ENCODE measurements at places on chromosomes 2 and 18.

DNA sequence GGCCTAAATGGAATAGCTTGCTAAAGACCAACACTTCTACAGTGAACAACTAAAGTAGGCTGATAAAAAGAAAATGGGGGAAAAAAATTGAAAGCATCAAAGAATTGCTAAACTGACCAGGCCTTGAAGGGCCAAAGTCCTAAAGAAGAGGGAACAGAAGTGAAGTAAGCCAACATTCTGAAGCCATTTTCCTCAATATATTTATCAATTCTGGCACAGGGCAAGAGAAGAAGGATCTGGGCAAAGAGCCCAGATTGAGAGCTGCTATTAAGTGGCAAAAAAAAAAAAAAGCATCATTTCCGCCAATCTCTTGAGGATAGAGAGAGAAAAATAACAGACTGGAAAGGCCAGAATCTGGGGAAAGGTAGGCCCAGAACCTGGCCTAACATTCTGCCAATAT is 25.7 kb downstream of the FANCL start:
- DNase-seq = no peak

- DNase-seq = no peak
Observed at GRCh38 chr2:235546436-235546835, 52.6 kb downstream of the AGAP1 start.

- DNase-seq = no peak
Observed at GRCh38 chr18:48470484-48471180, 61.4 kb upstream of the ZBTB7C start.

DNA sequence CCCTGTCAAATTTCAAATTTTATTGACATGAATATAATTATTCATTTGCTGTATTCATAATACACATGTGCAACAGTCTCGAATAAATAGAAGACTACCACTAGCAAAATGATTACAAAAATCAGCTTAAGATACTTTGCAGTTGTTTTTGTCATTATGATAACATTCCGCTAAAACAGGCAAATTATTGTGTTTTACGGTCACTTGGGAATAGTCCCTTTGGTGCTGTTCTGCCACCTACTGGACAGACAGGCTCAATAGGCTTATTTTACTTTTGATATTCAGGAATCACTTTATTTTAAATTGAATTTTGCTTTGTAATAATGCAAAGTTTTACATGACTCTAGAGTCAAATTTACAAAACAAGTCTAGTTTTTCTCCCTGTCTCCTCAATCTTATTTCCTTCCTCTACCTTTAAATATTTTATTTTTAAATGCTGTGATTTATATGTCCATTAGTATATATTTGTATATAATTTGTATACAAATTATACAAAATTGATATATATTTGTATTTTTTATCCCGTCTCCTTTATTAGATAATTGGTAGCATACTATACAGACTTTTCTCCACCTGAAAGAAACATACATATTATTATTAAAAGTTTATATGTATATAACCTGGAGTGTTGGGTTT is 456.3 kb downstream of the DLGAP1 start:
- DNase-seq = no peak

- DNase-seq = peak; percentile 15
Observed at GRCh38 chr2:233468047-233468740, 98.4 kb downstream of the USP40 start.

DNA sequence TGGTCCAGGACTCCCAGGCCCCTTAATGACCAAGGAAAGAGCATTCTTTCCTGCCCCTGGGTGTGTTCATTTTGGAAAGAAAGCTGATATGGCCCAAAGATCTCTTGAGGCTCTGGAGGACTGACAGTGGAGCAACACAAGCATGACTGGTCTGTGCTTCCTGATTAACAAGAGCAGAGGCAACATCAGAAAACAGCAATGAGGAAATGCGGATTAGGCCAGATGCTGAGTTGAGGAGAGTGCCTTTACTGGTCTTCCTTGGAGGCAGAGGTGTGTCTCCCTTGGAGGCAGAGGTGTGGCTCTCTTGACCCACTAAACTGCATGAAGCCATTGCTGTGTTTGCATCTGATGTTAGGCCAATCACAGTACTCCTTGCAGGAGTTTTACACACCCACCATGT is 19.9 kb downstream of the IL36B start:
- no peak for DNase-seq

DNA sequence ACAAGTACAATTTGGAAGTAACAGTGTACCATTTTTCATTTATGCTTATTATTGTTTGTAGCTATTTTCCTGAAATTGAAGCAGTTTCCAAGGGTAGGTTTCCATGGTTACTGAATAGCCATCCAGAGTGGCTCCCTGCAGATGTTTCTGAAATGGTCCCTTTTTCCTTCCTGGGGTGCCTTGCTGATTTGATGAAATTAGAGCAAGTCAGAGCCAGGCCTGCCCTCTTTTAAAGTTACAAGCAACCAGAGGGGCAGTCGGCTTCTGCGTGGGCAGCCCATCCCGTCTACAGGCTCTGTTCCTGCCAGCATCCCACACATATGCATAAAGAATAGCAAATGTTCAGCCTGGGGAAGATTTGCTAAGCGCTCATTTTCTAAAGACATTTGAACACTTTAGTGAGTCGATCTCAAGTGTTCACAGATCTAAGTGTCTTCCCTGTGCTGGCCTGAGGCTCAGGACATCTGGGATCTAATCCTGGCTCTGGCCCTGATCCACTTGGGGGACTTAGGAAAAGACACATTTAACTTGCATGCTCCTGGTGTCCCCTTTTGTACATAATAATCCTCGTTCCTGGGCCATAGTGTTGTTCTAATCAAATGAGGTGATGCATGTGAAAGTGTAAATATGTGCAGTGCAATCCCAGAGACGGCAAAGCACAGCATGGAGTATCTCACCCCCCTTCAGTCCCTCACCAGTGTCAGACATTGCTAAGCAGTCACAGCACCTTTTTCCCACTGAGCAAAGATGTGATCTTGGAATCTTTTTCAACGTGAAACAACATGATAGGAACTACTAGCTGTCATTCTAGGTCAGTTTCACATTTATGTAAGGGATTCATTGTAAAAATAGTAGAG is 92.2 kb downstream of the STPG4 start:
- DNase-seq = no peak

GRCh38 chr18:58566556-58567292 is 62.2 kb downstream of the ALPK2 start:
- no peak for DNase-seq

DNA sequence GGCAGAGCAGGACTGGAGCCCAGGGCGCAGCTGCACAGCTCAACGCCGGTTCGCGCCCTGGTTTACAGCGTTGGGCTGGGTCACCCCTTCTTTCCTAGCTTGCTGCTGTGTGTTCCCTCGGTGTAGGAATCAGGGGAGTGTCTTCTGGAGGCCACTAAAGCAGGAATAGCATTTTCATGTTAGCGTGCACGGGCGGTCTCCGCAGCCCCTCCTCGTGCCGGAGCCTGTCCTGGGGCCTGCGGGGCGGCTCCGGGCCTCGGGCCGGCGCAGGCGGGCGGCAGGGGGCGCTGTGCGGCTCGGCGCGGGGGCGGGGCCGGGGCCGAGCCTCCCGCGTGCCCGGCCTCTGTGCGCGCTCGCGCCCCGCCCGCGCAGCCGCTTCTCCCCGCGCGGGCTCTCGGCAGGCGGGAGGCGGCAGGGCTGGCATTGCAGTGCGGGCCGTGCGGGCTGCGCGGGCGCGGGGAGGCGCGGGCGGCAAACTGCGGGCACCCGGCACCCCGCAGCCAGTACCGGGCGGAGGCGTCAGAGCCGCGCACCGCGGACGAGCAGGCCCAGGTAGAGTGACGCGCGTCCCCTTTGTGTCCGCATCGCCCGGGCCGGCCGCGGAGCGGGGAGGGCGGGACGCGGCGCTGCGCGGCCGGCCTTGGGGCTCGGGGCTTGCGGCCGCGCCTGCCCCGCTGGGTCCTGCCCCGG is at the start of gene RNF144A:
Gene RNF144A, plus strand, starts transcription at position 342 of the 690 bp plus-strand sequence. CDS start 79,515 bp downstream, outside the sequence.
- DNase-seq = peak; percentile 77

DNA sequence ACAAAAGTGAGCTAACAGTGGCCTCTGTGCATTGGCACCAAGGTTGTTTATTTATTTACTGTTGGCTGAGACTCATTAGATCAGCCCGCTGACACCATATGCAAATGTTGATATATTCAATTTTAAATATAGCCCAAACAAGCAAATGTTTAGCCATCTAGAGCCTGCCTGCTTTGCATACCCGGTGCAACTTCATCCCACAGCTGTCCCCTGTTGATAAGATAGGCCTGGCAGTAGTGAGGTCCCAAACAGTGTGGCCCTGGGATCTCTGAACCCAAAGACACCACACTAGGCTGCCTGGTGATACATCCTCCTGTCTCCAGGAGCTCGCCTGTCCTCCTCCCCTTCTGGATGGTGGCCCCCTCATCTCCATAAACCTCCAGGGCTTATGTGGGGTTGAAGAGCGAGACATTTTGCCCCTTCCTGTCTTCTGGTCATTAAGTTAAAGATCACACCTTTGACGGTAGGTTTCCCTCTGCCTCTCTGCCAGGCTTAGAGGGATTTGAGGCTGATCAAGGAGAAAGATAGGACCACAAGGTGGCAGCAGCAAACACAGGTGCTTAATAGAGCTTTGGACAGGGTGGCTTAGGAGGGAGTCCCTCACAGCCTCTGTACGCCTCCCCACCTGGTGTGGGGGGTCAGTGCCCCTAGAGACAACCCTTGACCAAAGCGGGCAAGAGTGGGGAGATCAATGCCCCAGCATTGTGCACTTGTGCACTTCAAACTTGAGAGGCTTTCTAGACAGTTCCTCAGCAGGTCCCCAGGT is 23.7 kb upstream of the MYO5B start:
- no peak for DNase-seq

- no peak for DNase-seq
Observed at GRCh38 chr2:188851311-188851710, 122.9 kb upstream of the COL3A1 start.
